ENCODE measurements at places on chromosomes 6 and 20.

DNA sequence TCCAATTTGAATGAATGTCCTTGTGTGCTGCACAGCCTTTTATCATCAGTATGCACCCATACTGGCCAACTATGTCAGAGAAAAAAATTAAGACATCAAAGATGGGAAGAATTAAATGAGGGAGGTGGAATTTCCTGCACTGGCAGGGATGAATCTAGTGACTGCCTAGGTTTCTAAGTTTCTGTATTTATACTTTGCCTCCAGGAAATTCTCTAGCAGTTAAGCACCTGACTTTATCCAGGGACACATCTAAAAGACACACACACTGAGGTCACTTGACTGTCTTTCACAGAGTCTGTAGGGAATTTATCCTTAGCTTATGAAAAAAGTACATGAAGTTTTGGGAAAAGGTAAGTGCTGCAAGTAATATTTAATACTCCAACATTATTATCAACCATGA lies 636.5 kb upstream of the PTCHD4 start:
- DNase-seq, result no peak

DNA sequence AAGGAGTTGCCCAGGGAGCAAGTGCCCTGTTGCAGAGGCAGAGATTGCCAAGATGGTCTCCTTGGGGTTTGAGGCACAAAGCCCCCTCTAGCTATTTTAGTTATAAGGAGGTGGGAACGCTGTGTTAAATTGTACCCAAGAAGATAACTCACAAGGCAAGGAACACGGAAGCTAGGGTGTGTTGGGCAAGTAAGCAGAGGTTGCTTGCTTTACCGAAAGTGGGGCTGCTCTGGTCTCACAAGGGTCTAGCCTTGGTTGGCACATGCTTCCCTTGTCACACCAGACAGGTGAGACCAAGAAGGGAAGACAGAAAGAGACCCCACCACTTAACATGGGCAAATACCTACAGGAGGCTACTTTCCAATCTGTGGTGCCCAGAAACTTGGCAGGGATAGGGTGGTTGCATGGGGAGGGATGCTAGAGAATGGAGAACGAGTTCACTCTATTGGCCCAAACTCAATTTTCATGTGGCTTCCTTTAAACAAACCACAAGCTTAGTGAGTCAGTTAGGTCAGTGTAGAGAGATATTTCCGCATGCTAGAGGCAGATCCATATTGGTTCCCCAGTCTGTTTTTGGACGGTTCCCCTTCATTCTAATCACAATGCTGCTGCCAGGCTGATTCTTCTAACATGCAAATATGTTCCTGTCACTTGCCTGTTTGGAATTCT lies 42.4 kb downstream of the PLAGL1 start:
- DNase-seq, result no peak

- no peak for DNase-seq
Measured at GRCh38 chr6:69238067-69238466, 558.7 kb downstream of the LMBRD1 start.

GRCh38 chr6:166584155-166584554 lies 2.3 kb downstream of the RAMACL start:
- DNase-seq, result no peak

DNA sequence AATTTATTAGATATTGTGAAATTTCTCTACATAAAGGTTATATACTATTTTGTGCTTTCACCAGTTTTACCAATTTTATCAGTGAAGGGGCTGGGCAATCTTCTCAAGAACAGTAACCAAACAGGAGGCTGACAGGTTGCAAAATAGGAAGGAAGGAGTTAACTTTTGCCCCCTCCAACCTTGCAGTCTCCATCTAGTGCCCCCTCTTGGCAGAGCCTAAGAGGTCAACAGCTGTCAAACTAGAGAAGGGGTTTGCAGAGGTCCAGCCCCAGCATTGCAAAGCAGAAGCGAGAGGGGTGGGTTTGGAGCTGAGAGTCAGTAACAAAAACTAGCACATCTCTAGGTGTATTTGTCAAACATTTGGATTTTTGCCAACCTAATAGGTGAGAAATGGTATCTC lies 391.0 kb downstream of the CDC5L start:
- DNase-seq, result no peak

Data from CD4-positive, alpha-beta memory T cell (primary cell).